ENCODE measurements at places on chromosomes 6 and 20.

DNA sequence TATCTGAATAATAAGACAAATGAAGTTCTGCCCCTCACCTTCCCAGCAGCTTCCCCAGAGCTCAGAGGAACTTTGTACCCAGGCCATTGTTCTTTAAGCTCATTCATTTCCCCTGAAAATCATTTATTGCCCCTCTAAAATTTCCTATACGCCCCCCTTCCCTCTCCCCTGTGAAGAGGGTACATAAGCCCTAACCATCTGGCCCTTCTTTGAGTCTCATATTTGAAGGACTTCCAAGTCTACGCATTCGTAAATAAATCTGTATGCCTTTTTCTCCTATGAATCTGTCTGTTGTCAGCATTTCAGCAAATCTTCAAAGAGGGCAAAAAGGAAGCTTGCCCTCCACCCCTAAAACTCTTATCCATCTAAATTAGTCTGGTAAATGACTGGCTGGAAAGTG, 73.1 kb upstream of the DST start:
- no peak for DNase-seq

DNA sequence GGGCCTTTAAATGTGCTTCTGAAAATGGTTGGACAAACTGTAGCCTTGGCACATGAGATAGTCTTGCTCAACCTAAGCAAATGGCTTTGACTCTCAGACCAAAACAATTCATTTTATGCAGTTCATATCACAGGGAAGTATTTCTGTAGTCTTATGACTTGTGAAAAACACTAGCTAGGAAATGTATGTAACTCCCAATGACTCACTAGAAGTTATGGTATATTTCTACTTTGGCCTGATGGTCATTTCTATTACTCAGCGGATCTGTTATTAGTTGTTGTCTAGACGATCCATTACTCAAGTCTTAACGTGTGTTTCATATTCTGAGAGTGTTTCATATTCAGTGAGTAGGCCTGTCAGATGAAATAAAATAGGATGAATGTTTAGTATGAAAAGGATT, 1333.5 kb downstream of the KHDRBS2 start:
- no peak for DNase-seq

DNA sequence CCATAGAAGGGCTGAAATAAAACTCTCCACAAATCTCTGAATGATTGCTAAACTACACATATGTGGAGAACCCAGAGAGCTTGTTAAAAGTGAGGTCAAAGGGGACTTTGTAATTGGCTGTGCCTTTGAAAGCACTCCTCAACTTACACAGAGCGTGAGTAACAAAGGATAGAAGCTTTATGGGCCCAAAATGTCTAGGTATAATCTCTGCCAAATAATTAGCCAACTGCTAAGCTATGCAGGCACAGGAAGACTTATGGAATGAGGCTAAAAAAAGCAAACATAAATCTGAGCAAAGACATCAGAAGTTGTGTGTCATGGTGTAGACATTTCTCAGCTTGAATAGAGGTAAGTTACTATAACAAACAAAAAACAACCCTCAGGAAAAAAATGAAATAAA, 23.3 kb upstream of the UST start:
- DNase-seq, result peak; percentile 51

DNA sequence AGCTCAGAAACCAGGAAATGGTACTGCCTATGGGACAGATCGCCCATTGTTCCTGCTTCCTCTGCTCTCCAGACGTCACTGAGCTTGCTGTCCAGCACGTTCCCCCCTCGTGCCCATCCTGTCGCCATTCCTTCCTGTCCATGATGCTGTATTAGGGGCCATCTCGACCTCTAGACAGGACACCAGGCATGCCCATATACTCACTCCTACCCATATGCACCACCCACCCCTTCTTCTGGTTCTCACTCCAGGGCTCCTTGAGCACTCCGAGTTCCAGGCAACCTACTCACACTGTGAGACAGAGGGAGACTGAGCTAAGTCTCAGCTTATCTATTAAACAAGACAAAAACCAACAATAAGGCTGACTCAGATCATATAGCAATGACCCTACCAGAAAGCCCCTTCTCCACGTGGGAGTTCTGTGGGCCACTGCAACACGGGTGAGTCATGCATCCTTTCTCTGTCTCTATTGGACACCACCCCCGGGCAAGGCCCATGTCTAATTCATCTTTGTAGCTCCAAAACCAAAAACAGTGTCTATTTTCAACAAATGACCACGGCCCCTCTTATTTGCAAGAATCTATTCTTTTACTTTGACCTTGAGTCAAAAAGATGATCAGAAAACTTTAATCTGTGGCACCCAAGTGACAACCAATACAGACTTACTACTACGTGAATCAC, 65.7 kb downstream of the PSMG4 start:
- DNase-seq, result no peak

- peak; percentile 17 for DNase-seq
These were observed 60.4 kb upstream of the RSPO3 start for GRCh38 chr6:127058027-127058426.

GRCh38 chr6:15574486-15574885, 88.3 kb downstream of the DTNBP1 start:
- no peak for DNase-seq

GRCh38 chr6:124466949-124467348, 495.3 kb upstream of the RNF217 start:
- no peak for DNase-seq

- DNase-seq, result no peak
These were observed 223.0 kb downstream of the NKAIN2 start for GRCh38 chr6:124026694-124027093.

DNA sequence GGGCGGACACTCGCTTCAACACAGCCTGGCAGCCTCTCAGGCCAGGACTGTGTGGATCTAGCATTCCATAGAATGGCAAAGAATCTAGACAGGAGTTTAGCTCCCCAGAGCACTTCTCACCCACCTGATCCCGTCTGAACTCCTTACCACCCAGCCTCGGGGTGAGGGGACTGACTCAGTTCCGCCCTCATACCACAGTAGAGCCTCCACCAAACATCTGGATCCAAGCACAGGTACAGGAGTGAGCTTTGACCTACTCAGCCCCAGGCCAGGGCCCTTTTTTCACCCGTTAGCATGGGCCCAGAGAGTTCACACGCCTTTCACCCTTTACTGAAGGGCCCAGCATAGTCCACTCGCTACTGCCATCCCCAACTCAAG, 715 bp downstream of the PSMF1 start:
- DNase-seq, result no peak

GRCh38 chr20:15900443-15900842, 672.8 kb downstream of the KIF16B start:
- DNase-seq, result no peak

GRCh38 chr6:127435626-127436220, 23.5 kb downstream of the KIAA0408 start:
- no peak for DNase-seq

DNA sequence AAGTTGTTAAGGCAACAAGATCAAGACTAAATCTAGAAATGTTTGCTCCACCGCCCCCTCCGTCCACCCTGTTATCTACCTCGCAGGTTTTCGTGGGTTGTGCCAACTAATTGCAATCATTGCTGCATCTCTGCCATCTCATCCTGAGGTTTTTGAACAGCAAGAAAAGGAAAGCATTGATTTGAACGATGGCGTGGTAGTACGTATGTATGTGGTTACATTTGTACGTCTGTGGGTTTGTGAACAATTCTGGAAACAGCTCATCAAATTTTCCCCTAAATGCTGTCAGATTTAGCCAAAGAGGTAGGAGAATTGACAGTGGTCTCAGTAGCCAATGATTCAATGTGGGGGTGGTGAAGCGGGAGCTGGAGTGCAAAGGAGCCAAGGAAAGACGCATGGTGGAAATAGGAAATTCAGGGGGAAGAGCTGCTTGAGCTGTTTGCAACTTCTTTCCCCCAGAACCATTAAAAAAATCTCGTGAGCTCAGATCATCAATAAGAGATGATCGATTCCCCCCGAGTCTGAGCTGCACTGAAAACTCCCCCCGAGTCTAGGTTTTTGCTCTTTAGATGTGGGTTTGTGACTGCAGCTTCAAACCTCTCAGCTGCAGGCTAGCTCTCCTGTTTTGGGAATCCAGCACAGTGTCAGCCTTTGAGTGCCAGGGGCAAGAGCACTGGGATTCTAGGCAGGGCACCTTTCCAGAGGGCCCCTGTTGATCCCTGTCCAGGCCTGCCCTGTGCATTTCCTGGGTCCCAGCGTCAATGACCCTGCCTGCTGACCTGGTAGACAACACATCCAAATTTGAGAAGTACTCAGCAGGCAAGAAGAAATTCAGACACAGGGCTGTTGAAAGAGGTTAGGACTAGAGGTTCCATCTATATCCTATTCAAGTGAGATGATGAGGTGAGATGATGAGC, 72.6 kb upstream of the LY86 start:
- no peak for DNase-seq

DNA sequence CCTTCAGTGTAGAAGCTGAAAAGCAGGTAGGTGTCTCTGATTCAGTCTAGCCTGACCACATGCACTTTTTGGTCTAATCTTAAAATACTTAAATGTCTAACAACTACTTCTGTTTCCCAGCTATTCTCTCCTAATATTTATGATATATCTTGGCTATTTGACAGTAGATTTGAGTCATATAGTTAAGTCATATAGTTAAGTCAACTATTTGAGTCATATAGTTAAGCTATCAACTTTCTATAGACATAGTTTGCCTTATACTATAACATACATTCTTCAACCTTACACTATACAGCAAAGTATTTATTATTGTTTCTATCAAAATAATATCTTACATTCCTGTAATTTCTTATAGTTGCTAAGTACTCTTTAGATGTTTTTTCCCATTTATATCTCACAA, 110.9 kb downstream of the GMDS start:
- DNase-seq, result no peak

DNA sequence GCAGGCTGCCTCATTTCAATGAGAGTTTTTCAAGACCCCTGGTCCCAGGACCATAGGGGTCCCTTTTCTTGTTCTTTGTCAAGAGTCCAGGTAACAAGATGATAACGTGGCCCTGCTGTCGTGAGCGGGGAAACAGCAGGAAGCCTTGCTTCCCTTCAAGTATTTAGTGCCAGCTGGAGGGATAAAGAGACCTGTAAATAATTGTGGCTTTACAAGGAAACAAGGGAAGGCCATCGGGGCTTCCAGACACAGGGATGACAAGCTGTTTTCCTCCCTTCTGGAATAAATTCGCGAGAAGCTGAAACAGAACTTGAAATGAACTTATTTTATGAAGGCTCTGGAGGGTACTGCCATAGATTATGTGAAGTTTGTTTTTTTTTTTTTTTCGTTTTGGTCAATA, 163.2 kb downstream of the SYNDIG1 start:
- no peak for DNase-seq

- DNase-seq, result no peak
These were observed 776.1 kb downstream of the TENT5A start for GRCh38 chr6:80976336-80976735.

DNA sequence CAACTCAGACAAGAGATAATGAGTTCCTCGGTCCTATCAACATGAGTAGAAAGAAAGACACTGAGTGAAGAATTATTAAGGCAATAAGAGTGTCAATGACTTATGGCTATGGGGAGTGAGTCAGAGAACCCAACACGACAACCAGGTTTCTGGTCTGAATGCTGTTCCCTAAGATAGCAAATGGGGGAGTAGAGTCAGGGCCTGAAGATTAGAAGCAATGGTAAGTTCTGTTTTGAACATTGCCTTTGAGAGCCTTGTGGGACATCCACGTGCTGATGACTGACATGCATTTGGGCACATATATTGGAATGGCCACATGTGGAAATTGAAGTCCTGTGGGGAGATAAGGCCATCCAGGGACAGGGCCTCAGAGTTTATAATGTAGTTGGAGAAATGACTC, 254.4 kb upstream of the TCF21 start:
- no peak for DNase-seq

- no peak for DNase-seq
These were observed 56.5 kb downstream of the CD40 start for GRCh38 chr20:46174469-46175126.

DNA sequence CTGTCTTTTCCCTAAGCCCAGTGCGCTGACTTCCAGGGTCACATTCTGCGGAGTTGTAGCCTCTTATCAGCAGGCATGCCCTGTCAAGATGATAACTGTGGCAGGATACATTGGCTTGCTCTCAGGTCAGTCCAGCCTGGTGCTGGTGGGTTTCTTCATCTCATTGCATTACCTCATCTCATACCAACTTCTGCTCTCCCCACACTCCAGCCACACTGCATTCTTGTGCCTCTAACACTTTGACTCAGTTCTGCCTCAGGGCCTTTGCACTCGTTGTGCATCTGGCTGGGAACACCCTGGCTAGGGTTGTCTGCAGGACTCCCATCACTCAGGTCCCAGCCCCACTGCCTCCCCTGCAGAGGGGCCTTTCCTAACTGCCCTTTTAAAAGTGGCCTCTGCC, 110.3 kb upstream of the BACH2 start:
- DNase-seq, result no peak

DNA sequence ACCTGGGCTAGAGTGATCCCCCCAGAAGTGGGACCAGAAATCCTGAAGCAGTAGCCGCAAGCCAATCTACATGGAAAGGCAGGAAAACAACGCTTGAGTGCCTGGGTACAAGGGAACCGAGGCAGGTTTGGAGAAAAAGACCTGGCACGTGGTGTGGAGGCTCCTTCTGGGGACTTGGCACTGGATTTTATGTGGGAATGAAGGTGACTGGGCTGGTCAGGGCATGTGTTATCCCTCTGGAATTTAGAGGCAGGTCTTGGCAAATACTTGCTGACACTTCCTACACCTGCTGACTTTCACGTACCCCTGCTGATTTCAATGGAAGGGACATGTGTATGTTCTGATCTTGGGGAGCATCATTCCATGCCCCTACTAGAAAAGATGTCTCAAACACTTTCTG, 25.0 kb upstream of the FAM217A start:
- no peak for DNase-seq

GRCh38 chr6:52457096-52457495, 37.0 kb downstream of the EFHC1 start:
- DNase-seq, result no peak

DNA sequence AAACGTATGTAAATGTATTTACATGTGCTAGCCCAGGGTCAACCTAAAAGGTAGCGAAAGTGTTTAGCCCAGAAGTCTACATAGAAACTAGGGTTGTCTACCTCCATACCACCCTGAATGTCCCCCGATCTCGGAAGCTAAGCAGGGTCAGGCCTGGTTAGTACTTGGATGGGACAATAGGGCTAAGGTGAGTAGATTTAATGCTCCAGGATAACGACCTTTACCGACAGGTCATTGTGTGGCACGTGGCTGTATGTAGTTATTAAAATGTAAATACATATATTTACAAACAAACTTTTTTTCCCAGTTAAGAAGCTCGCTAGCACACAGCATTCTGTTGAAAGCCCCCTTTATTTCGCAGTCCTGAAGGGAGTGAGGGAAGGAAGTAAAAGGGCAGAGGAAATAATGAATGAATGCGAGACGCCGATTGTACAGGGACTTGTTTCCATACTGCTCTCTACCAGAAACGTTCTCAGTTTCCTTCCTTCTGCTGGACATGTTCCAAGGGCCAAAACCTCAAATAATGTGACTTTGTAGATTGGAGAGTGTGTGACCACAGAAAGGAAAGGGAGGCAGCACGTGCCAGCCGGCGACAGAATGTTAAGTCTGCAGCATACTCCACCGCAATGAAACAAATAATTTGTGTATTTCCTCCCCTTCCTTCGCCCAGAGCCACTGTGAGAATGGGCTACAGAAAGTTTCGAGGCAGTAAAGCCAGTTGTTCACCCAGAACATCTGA, 612 bp downstream of the ADAT2 start:
- no peak for DNase-seq
